Foreskin keratinocyte (primary cell): ENCODE measurements at places on chromosomes 3 and 15.

DNA sequence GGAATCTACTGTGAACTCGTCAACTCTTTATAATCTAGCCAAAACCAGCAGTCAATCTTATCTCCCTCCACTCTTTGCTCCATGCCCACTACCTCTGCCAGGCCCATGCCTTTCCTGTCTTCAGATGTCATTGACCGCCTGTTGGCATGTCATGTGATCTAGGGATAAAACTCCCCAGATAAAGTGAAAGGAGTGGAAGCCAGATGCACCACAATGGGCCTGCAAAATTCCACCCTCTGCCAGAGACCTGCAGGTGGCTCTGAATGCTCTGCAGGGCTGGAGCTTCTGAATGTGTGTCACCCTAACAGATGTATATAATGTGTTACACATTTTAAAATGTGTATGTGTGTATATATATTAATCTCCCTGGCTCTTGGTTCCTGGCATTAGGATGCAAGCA lies 2.3 kb upstream of the CCR3 start:
- DNase-seq, result no peak

- peak; percentile 63 for DNase-seq
Measured at GRCh38 chr15:71792521-71792920, 17.8 kb upstream of the NR2E3 start.

DNA sequence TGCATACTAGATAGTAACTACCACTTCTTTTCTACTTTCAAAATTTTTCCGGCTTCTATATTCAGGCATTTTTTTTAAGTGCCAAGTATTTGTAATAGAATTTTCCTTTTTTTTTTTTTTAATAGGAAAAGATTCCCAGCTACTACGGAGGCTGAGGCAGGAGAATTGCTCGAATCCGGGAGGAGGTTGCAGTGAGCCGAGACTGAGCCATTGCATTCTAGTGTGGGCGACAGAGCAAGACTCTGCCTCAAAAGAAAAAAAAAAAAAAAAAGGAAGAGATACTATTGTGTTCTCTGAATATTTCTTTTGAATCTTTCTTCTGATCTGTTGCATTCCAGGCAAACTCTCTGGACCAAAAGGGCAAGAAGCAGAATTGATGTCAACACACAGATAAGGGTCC lies 557.3 kb downstream of the FGF12 start:
- DNase-seq, result no peak

DNA sequence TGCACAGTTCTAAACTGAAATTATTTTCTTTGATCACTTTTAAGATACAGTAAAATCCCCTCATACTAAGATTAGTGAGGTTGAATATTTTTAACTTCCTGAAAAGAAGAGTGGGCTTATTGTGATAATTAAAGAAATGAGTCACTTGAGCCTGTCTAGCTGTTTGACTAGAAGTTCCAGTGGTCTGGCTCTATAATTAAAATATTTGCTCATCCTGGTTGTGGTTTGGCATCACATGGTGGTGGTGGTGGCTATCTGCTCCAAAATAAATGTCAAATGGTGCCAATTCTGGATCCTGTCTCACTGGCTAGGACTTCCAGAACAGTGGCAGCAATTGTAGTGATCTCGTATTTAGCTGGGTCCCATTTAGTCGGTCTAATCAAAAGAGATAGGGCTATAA lies 8.6 kb upstream of the TEX9 start:
- no peak for DNase-seq

- DNase-seq, result no peak
Measured at GRCh38 chr15:67506775-67507747, 13.9 kb upstream of the C15orf61 start.

GRCh38 chr3:187628169-187628568 lies 42.0 kb downstream of the SST start:
- DNase-seq, result no peak

DNA sequence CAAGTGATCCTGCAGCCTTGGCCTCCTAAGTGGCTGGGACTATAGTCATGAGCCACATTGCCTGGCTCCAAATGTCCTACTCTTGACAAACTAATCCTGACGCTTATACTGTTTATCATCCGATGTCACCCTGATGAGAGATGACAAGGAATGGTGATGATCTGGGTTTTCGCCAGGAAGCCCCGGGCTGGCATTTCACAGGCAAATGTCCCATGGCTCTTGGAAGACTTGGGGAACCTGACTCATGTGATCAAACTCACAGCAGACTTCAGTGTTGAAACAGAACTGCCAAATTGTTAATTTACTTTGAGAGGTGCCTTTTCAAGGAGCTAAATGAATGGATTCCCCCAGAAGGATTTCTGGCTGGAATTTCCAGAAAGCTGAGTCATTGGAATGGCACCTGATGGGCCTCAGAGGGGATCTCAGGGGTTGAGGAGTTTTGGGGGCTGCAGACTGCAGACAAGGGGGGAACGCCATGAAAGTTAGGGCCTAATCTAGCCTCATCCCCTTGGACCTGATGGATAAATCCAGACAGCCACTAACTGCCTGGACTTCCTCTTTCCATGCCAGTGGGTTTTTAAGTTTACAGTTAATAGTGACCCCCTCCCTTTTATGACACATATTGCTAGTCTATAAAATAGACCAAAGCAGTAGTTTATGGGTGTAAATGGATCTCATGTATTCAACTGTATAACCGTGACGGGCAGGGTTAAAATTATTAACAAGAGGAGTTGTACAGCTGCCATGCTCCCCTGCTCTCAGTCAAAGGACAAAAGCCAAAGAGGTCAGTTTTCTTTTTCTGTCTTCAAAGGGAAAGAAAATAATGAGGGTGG lies 146.6 kb downstream of the CHSY1 start:
- no peak for DNase-seq

GRCh38 chr3:114685161-114685560 lies 391.3 kb downstream of the TIGIT start:
- DNase-seq, result no peak

GRCh38 chr3:87975716-87976115 lies 83.1 kb downstream of the CGGBP1 start:
- no peak for DNase-seq

DNA sequence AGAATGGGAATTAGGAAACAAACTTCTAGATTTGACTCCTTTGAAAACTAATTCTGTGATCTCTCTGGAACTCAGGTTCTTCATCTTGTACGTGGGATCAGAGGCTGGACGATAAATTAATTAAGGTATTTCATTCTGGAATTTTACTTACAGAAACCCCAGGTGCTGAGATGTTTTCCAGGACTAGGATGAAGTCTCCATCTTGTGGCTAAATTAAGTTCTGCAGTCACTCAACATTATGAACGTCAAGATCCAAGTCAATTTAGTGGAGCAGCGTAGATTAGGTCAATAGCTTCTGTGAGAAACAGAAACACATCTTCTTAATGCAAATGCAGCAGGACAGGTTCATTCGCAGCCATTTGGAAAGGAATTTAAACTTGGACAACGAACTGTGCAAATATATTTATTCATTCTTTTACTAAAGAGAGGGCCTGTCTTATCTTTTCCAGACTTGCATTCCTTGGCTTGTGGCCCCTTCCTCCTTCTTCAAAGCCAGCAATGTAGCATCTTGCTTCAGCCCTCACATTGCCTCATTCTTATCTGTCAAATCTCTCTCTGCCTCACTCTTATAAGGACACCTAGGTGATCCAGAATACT lies 26.7 kb upstream of the TMC3 start:
- peak; percentile 48 for DNase-seq

DNA sequence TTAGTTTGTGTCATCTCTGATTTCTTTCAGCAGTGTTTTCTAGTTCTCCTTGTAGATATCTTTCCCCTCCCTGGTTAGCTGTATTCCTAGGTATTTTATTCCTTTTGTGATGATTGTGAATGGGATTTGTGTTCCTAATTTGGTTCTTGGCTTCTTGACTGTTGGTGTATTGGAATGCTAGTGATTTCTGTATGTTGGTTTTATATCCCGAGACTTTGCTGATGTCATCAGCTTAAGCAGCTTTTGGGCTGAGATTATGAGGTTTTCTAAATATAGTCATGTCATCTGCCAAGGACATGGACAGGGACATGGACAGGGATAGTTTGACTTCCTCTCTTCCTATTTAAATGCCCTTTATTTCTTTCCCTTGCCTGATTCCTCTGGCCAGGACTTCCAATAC lies 35.8 kb downstream of the MYO9A start:
- DNase-seq, result no peak

GRCh38 chr3:38017445-38018295 lies 11.8 kb downstream of the PLCD1 start:
- no peak for DNase-seq

- DNase-seq, result no peak
Measured at GRCh38 chr3:183085634-183086390, 13.5 kb downstream of the MCCC1 start.

GRCh38 chr3:8617921-8618320 lies 26.7 kb downstream of the SSUH2 start:
- no peak for DNase-seq

DNA sequence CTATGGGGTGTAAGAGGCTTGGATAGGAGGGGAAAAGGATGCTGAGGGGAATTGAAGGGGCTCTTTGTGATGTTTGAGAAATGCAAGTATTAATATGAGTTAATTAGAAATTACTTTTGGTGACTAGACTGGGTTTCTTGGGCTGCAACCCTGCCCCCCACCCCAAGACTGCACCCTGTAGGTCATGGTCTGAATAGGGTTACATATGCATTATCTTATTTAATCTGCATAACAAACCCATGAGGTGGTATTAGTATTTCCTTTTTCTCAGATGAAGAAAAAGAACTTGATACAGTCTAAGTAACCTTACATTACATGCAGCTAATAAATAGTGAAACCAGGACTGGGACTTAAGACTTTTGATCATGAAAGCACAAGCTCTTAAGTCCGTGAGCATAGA lies 5.6 kb upstream of the ZBTB38 start:
- DNase-seq, result no peak

DNA sequence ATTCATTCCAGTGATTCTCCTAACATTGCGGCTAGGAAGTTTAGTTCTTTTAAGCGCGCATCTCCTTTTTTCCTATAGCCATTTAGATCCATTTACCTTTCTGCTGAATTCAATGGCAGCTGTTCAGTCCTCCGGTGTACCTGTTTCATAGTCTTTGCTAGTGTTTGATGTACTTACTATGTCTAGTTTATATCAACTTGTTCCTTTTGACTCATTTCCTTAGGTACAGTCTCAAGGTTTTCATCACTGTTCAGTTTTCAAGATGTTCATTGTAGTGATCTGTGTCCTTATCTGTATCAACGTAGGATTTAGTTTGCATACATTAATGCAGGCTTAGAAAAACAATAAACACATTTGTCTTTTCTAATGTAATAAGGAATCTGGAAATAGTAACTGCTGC lies 59.0 kb upstream of the MBNL1 start:
- no peak for DNase-seq

DNA sequence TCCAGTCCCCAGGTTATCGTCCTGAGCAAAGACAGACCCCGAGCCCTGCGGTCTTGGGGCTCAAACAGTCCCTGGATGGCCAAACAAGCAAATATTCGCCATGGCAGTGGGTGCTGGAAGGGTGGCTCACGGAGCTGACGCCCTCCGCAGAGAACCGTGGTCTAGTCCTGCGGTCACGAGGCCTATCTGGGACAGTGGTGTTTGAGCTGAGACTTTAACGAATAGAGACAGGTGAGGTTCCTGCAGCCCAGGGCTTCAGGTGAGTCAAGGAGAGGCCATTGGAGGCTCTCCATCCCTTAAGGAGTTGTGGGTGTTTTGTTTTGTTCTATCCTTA lies 399 bp upstream of the SUCLG2 start:
- no peak for DNase-seq

DNA sequence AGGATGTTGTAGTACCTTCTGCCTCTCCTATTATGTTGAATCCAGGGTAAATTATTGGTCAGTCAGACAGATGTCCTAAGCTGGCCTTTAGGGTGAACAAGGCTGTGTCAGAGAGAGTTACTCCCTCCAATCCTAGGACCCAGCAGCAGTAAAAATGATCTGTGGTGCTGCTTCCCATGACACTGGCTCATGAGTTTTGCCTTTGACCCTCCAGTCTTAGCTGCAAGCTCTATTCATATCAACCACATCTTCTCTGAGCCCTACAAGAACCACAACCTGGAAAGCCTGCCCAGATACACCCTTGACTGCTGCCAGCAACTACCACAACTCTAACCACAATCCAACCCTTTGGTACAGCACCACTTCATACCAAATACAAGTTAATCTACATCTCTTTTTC lies 27.2 kb upstream of the PHLDB2 start:
- no peak for DNase-seq

GRCh38 chr15:93200081-93200836 lies 111.2 kb upstream of the RGMA start:
- DNase-seq, result no peak

DNA sequence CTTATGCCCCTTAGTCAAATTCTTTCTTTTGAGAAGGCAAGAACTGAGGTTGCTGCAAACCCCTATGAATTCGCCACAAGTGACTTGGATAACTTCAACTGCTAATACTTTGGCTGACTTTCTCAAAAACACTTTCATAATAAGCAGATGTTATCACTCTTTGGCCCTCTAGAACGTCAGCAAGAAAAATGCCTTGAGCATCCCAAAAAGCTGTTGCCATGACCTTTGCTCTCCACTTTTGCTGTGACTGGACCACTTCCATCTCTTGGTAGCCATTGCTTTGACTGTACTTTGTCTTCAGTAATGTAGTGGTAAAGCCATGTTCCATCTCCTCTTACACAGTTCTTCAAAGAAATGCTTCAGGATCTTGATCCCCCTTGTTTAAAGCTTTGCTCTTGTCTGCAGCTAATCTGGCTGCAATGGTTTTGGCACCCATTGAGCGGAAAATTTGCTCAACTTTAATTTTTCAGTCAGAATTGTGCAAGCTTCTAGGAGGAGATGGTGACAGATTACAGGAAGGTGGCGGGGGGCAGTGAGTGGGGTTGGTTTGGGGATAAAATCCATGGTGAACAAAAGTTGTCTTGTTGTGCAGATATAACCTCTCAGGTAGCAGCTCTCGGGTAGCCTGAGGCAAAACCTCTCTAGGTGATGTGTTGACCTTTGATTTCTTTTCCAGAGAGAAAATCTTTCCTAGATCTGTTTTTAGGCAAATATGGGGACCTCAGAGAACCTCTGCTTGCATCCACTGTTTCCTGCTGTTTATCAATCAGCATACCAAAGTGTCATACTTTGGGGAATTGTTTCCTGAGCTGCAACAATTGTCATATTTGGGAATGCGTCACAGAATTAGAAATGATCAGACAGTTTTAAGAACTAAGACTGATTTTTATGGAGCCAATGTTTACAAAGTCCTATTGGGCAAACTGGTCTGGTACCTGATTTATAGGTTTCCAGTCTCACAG lies 83.6 kb downstream of the CCR1 start:
- no peak for DNase-seq

DNA sequence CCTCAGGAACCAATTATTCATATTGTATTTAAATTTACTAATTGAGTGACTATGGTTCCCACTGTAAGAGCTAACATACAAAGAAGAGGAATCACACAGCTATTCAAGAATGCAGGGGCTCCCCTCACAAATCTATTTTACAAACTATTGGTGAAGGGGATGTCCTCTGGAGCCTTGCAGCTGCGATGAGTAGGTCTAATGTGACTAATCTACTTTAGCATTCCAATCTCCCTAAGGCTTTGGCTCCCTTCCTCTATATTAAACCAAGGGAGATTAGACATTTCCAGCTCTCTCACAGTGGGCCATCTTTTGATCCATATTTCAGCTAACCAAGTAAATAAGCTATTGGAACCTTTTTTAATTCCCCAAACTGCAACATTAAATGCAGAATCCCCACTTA lies 514.2 kb upstream of the BCHE start:
- DNase-seq, result peak; percentile 39

GRCh38 chr3:107201146-107201545 lies 176.1 kb upstream of the CCDC54 start:
- DNase-seq, result peak; percentile 37
